HAP-1 (cell line): ENCODE measurements at places on chromosomes 11 and 22.

- no peak for DNase-seq
Observed at GRCh38 chr22:17957204-17957603, 67.2 kb downstream of the MICAL3 start.

DNA sequence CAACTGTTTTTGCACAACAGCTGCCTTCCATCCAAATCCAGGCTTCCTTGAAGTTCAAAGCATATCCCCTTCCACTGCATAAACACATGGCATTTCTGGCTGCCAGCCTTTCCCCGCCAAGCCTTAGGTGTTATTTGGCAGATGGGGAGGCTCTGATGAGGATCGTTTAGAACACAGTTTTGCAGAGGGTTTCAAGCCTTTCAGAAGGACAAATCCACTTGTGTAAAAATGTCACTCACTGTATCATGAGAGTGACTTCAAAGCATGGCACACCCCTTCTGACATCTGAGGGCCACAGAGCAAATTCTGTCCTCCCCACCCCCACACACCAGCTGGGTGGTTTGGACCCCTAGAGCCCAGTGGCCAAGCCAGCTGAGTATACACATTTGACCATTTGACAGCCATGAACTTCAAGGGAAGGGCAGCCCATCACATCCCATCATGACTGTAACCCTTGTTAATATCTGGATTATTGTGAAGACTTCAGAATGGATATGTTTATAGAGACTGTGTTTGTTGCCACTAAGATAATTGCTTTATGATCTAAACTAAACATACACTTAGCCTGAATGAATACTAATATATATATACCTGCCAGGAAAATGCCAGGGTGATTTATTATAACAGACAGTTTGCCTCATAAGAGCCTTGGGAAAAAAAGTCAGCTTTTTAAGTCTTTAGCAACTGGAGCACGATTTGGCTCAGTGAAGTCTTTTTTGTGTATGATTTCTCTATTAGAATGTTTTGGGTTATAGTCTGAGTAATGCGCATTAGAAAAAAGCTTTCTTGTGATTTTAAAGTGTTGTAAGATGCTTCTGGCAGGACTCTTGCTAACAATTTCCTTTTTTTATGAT lies 31.9 kb downstream of the FBLN1 start:
- DNase-seq: no peak

DNA sequence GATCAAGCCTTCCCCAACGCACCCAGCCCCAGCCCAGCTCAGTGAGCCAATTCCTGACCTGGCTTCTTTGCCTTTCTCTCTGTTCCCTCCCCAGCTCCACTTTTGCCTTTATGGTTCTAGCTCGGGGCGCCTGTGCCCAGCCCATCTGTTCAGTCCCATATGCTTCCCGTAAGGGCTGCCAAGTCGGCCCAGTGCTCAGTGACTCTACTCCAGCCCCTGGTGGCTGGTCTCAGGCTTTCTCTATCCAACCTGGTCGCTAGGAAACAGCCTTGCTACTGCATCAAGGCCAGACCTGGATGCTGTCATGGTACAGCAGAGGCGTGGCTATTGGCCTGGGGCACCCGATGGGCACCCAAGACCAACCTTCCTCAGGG lies 178.0 kb downstream of the DSCAML1 start:
- no peak for DNase-seq

- no peak for DNase-seq
Observed at GRCh38 chr11:21174781-21175180, 505.4 kb downstream of the NELL1 start.

DNA sequence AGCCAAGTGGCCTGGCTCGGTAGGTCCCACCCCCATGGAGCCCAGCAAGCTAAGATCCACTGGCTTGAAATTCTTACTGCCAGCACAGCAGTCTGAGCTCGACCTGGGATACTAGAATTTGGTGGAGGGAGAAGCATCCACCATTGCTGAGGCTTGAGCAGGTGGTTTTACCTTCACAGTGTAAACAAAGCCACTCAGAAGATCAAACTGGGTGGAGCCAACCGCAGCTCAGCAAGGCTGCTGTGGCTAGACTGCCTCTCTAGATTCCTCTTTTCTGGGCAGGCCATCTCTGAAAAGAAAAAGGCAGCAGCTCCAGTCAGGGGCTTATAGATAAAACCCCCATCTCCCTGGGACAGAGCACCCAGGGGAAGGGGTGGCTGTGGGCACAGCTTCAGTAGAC lies 22.3 kb upstream of the OR5B21 start:
- DNase-seq: no peak

- DNase-seq: no peak
Observed at GRCh38 chr11:115181538-115181937, 322.7 kb downstream of the CADM1 start.

DNA sequence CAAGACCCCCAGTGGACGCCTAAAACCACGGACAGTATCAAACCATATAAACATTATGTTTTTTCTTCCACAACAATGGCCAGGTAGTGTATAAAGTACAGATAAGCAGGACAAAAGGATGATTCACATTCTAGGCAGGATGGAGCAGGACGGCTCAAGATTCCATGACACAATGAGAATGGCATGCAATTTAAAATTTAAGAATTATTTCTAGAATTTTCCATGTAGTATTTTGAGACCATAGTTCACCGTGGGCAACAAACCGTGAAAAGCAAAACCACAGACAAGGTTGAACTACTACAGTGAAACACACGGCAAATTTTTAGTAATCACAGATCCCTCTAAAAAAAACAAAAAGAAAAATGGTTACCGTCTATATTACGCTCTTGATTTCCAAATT lies 7.5 kb downstream of the NARS2 start:
- DNase-seq: no peak

GRCh38 chr11:7520981-7521487 lies 7.2 kb downstream of the PPFIBP2 start:
- no peak for DNase-seq

- no peak for DNase-seq
Observed at GRCh38 chr22:37499027-37499707, 13.0 kb upstream of the MFNG start.

DNA sequence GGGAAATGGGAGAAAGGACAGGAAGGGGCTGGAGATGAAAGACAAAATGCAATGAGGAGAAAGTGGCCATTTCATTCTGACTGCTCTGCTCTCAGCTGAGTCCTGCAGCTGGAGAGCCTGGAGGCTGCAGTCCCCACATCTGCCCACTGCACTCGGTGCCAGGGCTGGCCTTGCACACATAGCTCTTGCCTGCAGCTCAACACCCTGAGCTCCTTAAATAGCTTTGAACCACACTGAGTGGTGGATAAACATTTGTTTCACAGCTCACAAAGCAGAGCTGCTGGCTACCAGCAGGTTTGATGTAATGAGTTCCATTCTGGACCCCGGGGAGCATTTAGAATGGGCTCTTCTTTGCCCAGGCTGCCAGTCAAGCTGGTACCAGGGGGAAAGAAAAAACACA lies 426.1 kb upstream of the CADM1 start:
- no peak for DNase-seq

GRCh38 chr22:42062506-42063170 lies 8.0 kb downstream of the NAGA start:
- no peak for DNase-seq

DNA sequence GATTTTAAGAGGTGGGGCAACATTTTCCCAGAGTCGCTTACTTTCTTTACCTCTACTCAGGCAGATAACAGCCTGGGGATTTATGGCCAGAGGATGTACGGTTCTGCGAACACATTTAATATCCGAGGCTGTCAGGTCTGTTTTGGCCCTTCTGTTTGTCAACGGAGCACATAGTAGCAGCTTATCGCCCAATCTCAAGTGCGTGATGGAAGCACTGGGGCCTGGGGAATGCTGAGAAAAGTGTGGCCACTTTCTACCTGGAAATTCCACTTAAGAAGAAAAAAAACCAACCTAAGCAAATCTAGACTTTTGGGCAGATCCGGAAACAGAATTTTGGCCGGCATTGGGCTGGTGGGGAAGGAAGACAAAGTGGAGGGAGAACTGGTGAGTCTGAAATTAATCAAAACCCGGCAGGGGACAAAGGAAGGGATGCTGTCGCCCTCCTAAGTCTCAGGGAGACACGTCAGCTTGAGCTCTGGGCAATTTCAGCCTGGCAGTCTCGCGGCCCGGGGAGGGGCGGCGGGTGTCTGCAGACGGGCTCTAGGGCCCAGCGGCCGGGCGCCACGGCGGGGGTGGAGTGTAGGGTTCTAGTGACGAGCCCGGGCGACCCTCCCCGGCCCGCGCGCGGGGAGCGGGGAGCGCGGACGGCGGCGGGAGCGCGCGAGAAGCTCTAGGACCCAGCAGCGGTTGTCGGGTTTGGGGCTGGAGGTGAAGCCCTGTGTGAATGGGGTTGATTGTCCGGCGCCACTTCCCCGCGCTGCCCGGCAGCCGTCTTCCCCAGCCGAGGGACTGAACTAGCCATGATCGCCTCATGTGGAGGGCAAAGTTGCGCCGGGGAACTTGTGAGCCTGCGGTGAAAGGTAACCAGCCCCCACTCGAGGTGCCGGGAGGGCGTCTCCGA lies at the start of gene AMOTL1:
TSS of gene AMOTL1 (plus strand) at position 656 of the 901 bp plus-strand sequence. CDS start at position 812, 156 bp downstream.
- peak; percentile 94 for DNase-seq

- DNase-seq: no peak
Observed at GRCh38 chr11:40337118-40337517, 1122.3 kb downstream of the LRRC4C start.

DNA sequence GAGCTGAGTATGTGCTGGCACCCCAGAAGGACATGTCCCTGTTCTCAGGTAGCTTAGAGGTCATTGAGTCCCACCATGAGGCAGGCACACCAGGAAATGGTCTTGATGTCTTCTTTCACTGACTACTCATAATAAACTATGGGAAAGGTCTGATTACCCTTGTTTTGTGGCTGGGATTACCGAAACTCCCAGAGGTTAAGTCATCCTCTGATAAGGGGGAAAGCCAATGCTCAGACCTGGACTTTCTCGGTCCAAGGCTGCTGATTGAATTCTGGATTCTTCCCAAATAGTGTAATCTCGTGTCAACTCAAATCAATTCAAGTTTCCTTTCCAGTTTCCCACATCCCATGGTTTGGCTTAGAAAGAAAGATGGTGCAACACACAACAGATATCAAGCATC lies 3.7 kb upstream of the CD44 start:
- DNase-seq: no peak

- DNase-seq: no peak
Observed at GRCh38 chr11:120174866-120175265, 36.0 kb upstream of the OAF start.

- DNase-seq: peak; percentile 51
Observed at GRCh38 chr11:9527481-9528135, 45.9 kb upstream of the WEE1 start.

DNA sequence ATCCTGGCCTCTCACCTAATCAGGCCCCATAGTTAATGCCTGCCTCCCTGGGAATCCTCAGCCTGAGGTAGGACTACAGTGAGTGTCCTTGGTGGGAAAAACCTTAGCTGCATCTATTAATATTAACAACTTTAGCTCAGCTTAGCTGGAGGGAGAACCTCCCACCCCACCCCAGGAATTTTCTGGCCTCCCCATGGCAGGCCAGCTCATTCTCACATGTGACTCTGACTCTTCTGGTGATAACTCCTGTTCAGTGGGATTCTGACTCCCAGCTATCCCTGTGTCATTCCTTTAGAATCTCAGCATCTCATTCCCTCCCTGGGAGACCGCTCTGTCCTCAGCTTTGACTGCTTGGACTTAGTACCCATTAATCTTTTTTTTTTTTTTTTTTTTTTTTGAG lies 14.5 kb downstream of the ART5 start:
- no peak for DNase-seq

- peak; percentile 91 for DNase-seq
Observed at GRCh38 chr11:75562836-75563484, 907 bp downstream of the SERPINH1 start.

DNA sequence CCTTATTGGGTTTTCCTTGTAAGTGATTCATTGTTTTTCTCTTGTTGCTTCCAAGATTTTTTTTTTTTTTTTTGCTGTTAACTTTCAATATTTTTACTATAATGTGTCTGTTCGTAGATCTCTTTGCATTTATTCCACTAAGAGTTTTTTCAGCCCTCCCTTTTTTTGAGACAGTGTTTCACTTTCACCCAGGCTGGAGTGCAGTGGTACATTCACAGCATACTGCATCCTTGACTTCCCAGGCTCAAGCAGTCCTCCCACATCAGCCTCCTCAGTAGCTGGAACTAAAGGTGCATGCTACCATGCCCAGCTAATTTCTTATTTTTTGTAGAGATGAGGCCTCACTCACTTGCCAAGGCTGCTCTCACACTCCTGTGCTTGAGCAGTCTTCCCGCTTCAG lies 1282.0 kb upstream of the CNTN5 start:
- no peak for DNase-seq

- DNase-seq: no peak
Observed at GRCh38 chr11:15451713-15452112, 337.0 kb downstream of the INSC start.

DNA sequence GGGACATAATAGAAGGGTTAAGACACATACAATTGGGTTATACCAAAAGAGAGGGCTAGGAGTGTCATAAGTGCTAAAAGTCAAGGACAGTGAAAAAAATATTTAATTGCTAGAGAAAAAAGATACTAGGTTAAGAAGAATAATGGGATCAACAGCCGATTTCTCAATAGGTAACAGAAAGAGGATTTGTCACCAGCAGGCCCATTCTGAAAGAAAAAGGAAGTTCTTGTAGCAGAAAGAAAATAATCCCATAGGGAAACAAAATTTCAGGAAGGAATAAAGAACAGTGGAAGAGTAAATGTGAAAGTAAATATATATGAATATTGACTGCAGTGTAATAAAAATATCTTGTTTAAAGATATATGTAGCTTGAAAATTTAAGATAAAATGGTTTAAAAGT lies 43.3 kb upstream of the ADORA2A start:
- DNase-seq: no peak

DNA sequence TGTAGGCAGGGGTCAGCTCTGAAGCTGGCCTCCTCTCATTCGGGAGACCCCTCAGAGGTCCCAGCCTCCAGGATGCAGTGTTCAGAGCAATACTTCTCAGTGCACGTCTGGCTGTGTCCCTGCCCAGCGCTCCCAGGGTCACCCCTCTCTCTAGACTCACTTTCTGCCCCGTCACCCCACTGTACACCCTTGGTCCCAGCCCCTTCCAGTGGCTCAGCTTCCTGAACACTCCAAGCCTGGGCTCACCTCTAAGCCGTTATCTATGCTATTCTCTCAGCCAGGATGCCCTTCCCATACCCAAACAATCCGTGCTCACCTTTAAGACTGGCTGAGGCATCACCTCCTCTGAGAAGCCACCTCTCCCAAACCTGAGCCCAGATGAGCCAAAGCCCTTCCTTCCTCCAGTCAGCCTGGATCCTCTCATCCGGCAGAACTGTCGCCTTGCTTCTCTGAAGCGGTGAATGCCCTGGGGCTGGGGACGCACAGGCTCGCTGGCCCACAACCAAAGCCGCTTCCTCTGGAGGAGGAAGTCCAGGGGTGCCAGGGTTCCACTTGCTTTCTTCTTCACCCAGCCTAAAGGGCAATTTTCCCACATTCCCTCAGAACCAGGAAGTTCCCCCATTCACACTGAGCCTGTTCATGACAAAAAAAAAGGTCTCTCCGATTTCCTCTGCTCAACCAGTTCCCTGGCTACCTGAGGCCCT lies 13.7 kb upstream of the CDKN1C start:
- DNase-seq: no peak

GRCh38 chr11:11261629-11262028 lies 91.4 kb downstream of the CSNK2A3 start:
- DNase-seq: no peak

- no peak for DNase-seq
Observed at GRCh38 chr22:22194931-22195264, 49.7 kb upstream of the VPREB1 start.
